Left lung (tissue), 14 donors: ENCODE measurements at places on chromosomes 12 and 14. TPM values are rescaled to one million over a fixed set of nuclear protein-coding genes. Genes with fewer than 3 reads are reported as not detected.

Gene GPR68
- polyA plus RNA-seq = 2.8 TPM

Gene PTGER2
- 4.3 TPM for polyA plus RNA-seq

- DNase-seq = no peak
Measured at GRCh38 chr12:122884091-122884826, 11.7 kb downstream of the VPS37B start.

- no peak for DNase-seq
Measured at GRCh38 chr12:46717868-46718267, 107.9 kb downstream of the SLC38A4 start.

DNA sequence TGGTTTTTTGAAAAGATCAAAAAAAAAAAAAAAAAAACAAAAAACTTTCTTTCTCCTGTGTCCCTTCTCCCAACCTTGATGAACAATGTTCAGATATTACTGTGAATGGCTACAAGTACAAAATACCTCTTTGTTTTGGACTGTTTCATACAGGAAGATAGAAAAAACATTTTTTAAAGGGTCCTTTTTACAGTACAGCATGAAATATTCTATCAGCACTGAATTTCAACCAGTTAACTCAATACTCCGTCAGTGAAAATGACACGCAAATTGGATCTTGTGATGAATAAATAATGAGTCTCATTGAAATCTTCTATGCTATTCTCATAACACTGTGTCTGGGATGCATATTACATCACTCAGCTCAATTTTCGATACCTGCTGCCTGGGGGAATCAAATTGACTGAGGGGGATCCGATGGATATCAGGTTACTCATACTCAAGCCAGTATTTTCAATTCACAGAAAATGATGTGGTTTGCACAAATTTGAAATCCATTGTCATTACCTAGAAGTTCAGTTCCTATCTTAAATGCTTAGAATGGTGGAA is 179.6 kb downstream of the TMTC2 start:
- no peak for DNase-seq
